ENCODE measurements at places on chromosomes 3 and 15.

DNA sequence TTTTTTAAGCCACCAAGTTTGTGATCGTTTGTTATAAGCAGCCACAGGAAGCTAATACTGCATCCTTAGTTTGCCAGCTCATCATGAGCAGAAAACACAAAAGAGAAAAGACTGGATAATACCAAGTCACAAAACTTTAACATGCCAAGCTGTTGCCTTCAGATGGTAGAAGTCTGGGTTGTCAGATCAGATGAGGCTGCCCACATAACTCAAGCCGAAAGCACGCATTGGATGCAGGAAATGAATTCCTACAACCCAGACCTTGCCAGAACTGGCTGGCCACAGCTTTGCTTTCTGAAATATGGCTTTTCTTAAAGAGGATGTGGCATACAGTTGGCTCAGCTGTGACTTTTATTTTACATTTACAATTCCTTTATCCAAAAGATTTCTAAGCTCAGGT, 118.3 kb upstream of the NEO1 start:
- DNase-seq, result no peak

- DNase-seq, result no peak
These were observed 226.9 kb downstream of the ADAMTS9 start for GRCh38 chr3:64460877-64461276.

GRCh38 chr15:66066005-66066404, 187.5 kb downstream of the MEGF11 start:
- DNase-seq, result no peak

DNA sequence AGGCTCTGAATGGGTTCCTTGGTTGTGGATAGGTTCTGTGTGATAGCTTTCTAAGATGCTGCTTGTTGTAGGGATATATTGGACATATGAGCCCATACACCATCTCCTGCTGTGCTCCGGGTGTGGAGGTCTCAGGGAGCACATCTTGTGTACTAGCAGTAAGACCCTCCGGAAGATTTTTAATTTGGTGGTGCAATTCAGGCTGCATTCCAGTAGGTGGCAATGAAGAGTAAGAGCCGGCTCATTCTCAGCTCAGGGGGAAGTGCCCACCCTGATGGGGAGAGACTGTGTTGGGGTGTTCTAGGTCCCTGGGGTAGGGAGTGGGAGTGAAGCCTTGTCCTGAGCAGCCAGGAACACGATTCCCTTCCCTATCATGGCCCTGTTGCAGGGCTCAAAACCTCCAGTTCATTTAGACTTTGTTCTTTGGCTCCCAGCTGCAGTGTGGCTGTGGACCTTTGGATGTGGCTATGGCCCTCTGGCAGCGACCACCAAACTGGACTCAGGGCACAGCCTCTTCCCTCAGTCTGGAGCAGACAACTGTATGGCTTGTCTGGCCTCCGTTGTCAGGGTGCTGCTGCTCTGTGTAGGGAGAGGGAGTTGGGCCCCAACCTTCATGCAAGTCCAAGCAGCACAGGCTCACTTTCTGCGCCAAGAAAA, 104.7 kb downstream of the UNC13C start:
- no peak for DNase-seq

DNA sequence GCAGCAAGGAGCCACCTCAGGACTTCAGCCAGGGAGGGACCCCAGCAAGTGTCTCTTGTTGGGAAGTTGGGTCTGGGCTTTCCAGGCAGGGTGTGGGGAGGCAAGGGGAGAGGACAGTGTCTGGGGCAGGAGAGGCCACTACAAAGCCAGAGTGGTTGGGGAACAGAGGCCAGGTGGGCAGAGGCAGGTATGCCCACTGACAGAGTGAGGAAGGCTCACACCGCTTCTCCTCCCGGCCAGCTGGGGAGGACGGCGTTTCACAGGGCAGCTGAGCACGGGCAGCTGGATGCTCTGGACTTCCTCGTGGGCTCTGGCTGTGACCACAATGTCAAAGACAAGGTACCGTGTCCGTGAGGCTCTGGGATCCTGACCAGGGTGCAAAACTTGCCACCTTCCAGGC, 15.0 kb downstream of the ANKDD1A start:
- DNase-seq, result no peak

- no peak for DNase-seq
These were observed 41.8 kb downstream of the HLTF start for GRCh38 chr3:149044339-149045083.

DNA sequence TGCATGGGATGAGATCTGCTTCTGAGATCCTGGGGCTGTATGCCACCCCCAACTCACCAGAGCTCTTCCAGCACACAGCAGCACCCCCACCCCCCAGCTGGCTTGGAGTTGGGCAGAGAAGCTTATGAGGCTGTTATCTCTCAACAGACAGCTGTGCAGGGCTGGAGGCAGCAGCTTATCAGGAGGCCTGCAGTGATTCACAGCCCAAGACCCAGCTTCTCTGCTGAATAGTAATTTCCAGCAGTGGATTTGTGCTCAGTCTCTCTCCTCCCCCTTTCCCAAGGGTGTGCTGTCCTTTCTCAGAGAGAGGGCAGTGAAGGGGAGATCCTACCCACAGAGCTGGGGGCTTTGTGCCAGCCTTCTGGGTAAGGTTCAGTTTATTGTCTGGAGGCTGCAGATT, 2.1 kb downstream of the RPP25 start:
- no peak for DNase-seq

- DNase-seq, result no peak
These were observed 3.1 kb upstream of the LPCAT4 start for GRCh38 chr15:34370129-34370528.

DNA sequence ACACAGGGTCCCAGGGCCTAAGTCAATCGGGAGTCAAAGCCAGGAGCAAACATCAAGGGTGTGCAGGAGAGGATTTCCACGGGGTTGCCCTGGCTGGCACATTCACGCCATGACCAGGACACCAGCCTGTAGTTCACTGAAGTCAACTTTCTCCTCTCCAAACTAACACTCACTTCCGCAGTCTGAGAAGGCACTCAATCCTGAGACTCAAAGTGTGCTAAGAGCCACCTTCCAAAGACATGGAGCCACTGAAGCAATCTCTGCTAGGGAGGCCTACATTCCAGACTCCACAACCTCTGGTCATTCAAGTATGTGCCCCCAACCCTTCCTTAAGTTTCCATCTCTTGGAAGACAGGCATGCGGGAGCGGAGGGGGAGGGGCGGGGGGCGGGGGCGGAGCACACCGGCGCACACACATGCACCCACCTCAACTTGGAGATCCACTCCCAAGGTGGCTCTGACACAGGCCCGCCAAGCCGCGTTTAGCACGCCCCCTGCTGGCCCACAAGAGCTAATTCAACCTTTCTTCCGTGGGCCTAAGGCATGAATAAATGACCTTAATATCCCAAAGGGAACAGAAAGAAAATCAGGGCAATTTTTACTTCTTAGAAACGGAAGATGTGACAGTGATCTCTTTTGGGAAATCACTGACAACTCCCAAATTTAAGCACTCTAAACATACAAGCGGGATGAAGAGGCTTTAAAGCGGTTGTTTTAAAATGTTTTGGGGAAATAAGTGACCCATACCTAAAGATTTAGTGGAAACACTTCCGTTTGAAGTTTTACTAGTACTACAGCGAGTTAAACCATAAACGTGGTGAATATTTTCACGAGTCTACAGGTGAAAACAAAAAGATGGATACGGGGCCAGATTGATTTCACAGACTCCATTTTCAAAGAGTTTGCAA, 162.5 kb upstream of the CHRNA7 start:
- peak; percentile 11 for DNase-seq

- no peak for DNase-seq
These were observed 25.9 kb upstream of the CXCR6 start for GRCh38 chr3:45917146-45917898.

DNA sequence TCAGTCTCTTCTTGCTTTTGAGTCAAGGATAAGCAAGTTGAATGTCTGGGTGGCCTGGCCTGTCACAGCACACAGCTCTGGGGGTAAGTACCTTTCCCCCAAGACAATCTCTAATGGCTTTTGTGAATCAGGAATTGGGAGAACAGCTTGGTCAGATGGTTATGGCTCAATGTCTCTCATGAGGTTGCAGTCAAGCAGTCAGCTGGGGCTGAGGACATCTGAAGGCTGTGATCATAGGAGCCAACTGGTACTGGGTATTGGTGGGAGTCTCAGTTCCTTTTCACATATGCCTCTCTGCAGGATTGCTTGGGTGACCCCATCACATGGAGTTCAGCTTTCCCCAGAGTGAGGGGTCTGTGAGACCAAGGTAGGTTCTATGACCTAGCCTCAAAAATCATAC, 33.0 kb upstream of the TMEM158 start:
- DNase-seq, result no peak

GRCh38 chr3:33061782-33062181, 35.2 kb downstream of the GLB1 start:
- no peak for DNase-seq

GRCh38 chr3:129614927-129615363, 8.5 kb upstream of the PLXND1 start:
- no peak for DNase-seq

DNA sequence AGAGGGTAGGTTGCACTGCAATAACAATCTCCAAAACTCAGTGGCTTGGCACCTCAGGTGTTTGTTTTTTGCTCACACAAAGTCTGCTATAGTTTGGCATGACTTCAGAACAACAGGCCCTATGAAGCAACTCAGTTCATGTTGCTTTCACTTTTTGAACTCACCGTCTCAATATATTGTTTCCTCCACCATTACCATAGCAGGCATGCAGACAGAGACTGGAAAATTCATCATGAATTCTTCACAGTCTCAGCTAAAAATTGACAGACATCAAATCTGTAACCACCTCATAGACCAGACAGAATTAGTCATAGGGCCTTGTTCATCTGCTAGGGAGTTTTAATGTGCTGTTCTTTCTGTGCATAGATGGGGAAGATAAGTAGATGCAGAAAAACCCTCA, 161.4 kb upstream of the POU1F1 start:
- no peak for DNase-seq

DNA sequence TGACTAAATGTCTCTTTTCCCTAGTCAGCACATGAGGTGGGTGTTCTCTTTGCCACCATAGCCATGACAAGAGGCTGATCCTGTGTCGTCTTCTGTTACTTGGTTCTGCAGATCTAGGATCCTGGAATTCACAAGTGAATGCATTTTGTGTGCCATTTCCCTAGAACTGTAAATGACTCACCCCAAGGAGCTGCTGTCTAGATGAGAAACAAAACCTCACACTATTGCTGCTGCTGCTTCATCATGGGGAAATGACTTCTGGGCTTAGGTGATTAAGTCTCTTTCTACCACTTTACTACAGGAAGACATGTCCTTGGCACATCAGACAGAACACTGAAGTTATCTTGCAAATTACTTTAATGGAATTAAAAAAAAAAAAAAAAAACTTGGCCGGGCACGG, 54.9 kb downstream of the SLCO3A1 start:
- no peak for DNase-seq

- DNase-seq, result no peak
These were observed 131.6 kb upstream of the RASGRP1 start for GRCh38 chr15:38696109-38696727.

DNA sequence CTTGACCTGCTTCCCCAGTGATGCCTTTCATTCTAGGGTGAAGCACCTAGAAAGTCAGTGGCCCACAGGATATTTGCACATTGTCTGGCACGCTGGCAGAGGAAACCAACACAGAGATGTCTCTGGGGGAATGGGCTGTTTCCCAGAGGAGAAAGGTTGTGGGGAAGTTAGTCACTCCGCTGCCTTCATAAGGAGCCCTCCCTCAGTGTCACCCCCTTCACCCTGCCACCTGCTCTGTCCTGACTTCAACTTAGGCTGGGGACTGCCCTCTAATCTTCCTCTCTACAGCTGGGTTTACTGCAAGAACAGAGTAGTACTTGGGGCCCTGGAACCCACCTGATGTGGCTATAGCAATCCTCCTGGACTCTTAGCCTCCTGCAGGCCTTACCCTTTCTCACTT, 5.7 kb downstream of the KLHDC8B start:
- DNase-seq, result no peak

DNA sequence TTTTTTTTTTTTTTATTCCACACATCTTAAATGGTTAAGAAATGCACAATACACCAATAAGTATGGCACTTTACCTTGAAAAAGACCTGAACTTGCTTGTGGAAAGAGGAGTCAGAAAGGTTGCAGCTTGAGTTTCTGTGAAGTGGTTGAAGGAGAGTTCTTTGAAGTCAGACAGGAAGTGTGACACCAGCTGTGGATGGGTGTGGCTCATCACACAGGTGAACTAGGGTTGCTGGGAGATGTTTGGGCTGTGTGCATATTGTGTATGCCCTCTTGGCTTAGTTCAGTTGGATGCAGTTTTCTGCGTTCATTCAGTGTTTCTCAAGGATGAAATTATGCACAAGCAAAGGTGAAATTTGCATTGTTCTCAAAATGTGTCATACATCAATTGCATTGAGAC, 6.3 kb downstream of the AEN start:
- DNase-seq, result no peak

DNA sequence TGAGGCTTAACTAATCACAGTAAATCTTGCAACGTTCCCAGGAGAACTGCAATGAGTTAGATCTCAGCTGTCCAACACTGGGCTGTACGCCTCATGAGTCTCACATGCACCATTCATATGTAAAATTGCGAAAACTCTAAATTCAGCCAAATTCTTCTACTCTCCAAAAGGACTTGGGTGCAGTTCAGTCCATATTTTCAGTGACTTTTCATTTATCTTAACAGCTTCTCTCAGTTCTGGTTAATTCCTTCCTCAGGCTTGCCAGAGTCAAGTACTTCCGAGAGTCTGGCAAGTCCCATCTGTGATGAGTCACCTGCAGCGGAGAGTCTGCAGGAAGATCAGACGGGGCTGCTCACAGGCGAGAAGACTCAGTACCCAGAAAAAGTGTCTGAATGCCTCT, 11.5 kb downstream of the CCDC80 start:
- no peak for DNase-seq

- no peak for DNase-seq
These were observed 150.0 kb downstream of the NFKBIZ start for GRCh38 chr3:101999177-101999779.

DNA sequence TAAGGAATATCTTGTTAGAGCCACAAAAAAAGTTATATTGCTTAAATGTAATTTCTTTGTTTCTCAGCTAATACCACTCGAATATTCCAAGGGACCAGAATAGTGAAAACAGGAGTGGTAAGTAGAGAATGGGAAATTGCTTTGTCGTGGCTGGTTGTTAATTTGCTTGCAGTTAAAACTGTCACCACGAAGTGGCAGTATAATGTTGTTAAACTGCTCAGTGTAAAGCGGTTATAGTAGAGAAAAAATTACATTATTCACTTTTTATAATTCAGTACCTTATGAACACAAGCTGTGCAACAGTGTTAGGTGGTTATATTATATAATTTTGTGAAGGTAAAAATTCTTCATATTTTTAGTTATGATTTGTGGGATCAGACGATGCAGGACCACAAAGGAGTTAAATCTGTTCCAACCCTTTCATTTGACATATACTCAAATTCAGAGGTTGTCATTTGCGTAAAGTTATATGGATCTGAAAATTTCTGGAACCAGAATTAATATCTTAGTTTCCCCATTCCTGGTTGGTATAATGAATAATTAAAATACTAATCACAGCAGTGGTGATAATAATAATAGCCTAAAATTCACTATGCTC, 171.8 kb downstream of the FEZF2 start:
- DNase-seq, result no peak

DNA sequence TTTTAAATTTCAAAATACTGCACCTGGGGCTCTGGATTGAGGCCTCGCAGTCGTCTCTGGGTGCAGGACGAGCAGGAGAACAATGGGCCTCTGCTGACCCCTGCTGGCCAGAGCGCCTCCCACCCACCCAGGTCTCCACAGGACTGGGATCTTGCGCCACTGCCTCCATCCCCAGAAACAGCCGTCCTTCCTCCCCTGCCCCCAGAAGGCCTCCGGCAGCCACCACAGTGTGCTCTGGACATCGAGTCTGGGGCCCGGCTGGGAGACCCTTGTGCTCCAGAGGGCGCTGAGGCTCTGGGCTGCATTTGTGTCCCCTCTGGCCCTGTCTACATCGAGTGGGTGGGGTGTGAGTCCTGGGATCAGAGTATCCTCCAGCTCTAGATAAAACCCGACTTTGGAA, 6.7 kb upstream of the ACSBG1 start:
- DNase-seq, result peak; percentile 64
